Stimulated activated CD4-positive, alpha-beta T cell treated with anti-CD3 and anti-CD28 coated beads, Interleukin-15, amount 100 ng/mL, for 1 hour (primary cell): ENCODE measurements at places on chromosomes 3 and 15.

DNA sequence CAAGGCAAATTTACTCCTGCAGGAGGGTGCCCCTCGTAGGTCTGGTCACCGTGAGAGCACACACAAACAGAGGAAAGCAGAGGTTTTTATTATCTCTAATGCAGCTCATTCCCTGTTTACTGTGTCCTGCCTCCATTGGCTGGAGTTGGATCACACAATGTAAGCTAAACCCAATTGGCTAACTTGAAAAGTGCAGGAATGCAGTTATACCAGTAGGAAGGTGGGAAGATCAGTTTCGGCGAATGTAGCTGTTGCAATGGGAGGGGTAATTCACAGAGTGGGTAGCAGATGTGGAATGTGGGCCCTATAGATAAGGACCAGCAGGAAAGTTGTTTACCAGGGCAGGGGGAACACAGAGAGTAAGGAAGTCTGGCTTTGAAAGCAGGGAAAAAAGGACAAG lies 42.5 kb upstream of the NPAP1 start:
- DNase-seq = no peak

DNA sequence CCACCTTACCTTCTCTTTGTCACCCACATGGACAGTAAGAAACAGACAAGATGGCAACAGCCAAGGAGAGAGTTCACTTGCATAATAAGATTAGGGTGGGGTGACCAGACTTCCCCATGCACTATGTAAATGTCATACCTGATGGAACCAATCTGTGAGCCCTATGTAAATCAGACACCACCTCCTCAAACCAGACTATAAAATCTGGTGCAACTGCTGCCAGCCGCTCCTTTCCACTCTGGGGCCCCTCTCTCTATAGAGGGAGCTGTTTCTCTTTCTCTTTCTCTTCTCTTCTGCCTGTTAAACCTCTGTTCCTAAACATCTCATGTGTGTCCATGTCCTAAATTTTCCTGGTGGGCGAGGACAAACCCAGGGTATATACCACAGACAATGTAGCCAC lies 405.5 kb upstream of the CNTN4 start:
- no peak for DNase-seq

GRCh38 chr3:10517627-10518026 lies 12.2 kb upstream of the ATP2B2 start:
- DNase-seq = no peak

DNA sequence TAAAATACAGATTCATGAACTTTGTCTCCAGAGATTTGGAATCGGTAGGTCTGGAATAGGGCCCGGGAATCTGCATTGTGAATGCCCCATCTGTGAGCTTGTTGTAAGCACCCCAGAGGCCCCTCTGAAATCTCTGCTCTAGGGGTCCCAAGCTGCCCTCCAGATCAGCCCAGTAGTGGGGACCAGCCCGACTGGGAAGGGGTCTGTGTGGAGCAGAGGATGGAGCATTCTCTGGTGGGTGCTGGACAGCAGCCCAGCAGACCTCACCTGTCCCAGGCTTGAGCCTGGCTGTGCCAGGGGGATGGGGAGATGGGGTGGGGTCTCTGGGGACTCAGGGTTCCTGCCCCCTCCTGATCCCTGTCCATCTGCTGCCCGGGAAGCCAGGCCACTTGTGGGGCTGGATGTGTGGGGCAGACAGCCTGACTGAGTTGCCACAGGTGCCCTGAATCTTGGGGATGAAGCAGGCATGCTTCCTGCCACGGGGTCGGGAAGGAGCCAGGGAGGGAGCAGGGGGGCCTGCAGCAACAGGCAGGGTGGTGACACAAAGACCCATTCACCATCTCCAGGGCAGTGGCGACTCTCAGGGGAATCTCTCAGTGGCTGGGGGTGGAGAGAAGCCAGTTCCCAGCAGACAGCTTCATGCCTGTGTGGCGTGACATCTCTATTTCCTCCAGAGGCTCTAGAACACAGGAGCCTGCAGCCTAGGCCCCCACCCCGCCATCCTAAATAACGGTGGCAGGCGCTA lies 99.3 kb downstream of the WNT7A start:
- DNase-seq = no peak

DNA sequence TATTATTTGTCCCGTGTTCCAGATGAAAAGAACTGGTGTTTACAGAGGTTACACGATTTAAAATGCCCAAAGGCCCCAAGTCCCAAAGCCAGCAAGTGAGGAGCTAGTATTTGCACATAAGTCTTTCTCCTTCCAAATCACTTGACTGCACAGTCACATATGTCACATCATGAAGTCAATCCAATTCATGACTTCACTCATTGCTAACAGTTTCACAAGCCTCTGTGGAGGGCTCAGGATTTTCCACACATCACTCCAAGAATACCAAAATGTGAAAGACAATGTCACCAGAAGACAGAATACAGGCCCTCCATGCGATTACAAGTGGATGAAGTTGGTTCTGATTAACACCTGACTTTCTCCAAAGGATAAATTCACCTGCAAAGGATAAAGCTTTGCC lies 283.1 kb upstream of the UBE2E2 start:
- DNase-seq = no peak

GRCh38 chr3:176587089-176587488 lies 610.2 kb downstream of the TBL1XR1 start:
- DNase-seq = no peak

DNA sequence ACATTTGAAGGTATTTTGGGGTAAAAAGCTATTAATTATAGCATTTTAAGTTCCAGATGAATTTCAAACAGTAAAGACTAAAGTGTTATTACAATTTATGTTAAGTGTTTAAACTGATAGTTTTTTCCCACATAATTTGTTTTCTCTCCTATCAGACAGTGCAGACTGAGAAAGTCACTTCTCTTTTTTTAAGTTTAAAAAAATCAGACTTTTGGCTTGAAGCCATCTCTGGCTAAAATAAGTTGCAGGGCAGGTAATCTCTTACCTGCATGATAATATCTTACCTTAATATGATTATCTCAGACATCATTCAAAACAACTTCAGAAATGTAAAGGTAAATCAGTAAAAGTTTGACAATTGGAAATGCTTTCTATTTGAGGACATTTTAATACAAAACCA lies 21.5 kb upstream of the RAB6B start:
- no peak for DNase-seq

DNA sequence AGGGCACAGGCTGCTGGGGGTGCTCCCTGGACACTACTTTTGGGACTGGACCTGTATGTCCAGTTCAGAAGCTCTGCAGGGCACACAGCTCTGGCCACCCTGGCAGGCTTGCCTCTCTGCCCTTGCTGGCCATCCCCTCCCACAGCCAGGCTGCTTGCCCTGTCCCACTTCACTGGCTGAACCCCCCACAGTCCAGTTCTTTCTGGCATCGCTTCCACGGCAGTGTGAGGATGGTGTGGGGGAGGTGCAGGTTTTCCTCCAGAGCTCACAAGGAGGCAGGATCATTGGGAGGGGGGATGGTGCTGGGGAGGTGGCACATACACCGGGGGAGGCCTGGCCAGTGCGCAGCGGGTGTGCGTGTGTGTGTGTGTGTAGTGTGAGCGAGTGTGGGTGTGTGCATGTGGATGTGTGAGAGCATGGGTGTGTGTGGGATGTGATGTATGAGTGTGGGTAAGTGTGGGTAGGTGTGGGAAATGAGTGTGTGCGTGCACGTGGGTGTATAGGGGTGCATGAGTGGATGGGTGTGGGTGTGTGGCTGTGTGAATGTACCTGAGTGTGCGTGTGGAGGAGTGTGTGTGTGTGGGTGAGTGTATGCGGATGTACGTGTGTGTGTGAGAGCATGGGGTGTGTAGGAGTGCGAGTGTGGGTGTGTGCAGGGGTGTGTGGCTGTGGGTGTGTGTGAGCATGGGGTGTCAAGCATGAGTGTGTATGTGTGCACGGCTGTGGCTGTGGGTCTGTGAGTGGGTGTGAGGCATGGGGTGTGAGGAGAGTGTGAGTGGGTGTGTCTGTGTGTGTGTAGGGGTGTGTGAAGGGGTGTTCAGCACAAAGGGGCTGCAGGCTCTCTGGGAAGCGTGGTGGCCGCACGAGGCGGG lies 155.2 kb downstream of the NSMCE3 start:
- DNase-seq = no peak

DNA sequence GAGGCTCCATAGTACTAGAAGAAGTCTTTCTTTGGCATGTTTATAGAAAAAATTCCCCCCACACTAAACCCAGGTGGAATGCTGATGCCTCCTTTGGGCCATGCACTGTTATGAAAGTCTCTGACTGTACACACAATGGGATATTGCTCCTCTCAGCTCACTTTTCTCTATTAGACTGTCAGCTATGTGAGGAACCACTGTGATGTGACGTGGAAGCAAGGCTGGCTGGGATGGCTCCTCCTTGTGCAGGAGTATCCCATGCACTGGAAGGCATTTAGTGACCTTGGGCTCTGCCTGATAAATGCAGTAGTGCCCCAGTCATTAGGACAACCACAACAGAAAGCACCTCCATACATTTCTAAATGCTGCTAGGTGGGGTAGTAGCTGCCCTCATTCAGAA lies 5.7 kb upstream of the FRMD4B start:
- no peak for DNase-seq
